Adrenal gland (tissue), 19 donors: ENCODE measurements at places on chromosomes 1 and 21. TPM values are rescaled to one million over a fixed set of nuclear protein-coding genes. Genes with fewer than 3 reads are reported as not detected.

ARHGEF2 gene
- total RNA-seq = 36.3 TPM

SMIM11 gene
- total RNA-seq = 7.0 TPM

KLHDC9 gene
- 15.2 TPM for total RNA-seq

DNA sequence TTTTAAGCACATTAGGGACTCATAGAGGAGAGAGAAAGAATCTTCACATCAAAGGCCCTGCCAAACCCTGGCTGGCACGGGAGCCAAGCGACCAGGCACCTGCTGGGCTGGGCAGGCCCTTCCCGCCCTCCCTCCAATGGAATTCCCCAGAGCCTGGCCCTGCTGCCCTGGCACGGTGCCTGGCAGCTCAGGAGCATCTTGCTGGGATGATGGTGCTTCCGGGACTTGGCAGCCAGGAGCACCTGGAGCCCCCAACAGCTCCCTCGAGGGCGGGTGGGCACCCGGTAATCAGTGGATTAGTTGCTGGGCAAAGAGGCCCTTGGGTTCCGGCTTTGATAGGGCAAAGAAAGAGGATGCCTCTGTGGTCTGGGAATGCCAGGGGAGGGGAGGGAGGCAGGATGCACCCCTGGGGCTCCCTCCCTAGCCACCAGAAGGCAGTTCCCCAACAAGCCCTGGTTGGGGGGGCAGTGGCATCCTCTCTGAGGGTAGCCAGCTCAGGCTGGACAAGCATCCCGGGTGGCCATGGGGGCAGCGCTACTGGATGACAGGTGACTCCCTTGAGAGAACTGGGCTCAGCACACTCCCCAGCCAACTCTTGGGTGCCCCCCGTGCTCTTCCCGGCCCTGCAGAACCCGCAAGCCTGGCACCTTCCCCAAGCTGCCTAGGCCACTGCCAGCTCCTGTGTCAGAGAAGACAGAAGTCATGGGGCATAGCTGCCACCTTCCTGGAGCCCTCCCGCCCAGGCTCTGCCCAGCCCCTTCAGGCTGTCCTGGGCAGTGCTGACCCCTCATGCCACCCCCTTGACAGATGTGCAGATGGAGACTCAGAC is 26.4 kb downstream of the KRTAP10-1 start:
- H3K27me3 ChIP-seq = peaks cover 8% of the 10 kb centered on the region
- no peak overlapping the region for H3K4me3 ChIP-seq
- no peak overlapping the region for H3K27ac ChIP-seq
- no peaks in the 10 kb centered on the region for H3K4me1 ChIP-seq
- no peak for DNase-seq

DNA sequence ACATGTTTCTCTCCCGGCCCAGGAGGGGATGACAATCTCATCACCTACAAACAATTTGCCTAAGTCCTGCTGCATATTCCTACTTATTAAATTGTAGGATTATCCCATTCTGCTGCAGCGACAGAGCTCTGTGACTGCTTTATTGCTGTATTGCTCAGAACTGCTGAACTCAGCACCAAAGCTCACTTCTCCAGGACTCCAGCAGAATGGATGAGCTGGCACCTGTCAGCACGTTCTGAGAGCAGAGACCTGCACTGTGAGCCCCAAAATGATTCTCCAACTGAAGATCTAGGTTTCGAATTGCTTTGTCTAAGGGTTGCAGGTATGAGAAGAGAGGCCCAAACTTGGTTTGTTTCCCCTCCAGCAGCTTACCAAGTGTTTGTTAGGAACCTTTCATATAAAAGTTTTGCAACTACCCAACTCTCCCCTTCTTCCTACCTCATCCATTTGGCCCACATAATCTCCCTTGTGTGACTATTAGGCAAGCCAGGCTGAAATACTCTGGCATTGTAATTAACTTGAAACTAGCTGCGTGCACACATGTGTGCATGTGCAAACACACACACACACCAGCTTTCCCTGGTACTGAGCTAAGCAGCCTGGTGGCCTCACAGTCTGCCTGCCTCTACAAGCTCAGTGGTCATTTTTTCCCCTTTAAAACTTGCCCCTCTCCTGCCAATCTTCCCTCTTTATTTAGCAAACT is 161.4 kb upstream of the CAMK1G start:
- no peak for DNase-seq
- no peak overlapping the region for H3K27ac ChIP-seq
- H3K4me1 ChIP-seq = no peaks in the 10 kb centered on the region
- H3K27me3 ChIP-seq = no peaks in the 10 kb centered on the region
- no peak overlapping the region for H3K4me3 ChIP-seq
- no peaks in the 10 kb centered on the region for H3K36me3 ChIP-seq

CD84 gene
- total RNA-seq = 12.5 TPM

TPTE gene
- not detected for total RNA-seq

FCGR2B gene
- 21.9 TPM for total RNA-seq

DMBX1 gene
- not detected for total RNA-seq

DNA sequence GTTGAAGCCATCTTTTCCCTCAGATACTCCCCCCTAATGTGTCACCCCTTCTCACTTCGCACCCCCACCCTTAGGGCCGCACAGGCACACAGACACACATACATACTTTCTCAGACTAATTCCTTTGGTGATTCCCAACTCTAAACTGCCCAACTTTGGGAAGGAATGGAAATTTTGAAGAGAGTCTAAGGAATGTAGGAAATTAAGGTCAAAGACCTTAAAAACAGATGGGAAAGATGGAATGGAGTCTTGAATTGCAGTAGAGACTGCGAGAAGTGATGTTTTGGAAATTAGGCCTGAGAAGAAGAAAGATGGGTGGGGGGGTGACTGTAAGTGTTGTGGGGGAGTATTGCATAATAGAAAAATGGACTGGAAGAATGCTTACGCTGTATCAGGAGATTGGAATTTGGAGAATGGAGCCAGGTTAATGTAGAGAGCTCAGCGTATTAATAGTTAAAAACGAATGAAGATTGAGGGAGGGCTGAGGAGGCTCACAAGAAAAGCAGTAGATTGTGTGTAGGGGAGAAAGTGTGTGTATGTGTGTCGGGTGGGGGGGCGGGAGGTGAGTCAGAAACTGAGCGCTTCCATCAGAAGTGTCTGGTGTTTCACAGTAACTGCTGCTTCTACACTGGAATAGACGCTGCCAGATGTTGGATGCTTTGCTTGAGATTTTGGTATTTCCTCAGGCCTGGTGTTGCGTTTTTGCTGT is 1.7 kb downstream of the PIP5K1A start:
- H3K27ac ChIP-seq = peak overlapping the region; percentile 95
- H3K4me3 ChIP-seq = peak overlapping the region; percentile 27
- no peaks in the 10 kb centered on the region for H3K27me3 ChIP-seq
- no peaks in the 10 kb centered on the region for H3K36me3 ChIP-seq

ACADM gene
- 142 TPM for total RNA-seq
